Activated gamma-delta T cell (primary cell): ENCODE measurements at places on chromosomes 6 and 20.

DNA sequence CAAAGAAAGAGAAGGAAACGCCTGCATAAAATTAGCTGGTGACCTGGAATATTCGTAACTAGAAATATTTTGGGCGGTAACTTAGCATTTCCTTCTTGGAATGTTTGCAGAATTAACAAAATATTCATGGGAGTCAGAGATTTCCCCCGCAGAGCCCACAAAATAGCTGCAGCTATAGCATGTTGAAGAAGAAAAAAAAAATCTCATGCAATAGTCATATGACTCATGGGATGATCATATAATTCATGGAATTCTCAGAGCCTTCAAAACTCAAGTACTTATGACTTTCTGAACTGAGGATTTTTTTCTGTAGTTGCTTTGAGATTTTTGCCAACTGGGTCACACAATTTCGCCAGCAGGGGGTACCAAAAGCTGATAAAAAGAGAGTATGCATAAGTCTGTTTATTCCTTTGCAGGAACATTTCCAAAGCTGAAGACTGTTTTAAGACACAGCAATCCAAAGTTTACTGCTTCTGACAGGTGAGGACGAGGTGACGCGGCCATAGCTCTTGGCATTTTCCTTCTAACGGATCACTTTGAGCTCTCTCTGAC lies 586.0 kb upstream of the CHD6 start:
- DNase-seq: no peak

DNA sequence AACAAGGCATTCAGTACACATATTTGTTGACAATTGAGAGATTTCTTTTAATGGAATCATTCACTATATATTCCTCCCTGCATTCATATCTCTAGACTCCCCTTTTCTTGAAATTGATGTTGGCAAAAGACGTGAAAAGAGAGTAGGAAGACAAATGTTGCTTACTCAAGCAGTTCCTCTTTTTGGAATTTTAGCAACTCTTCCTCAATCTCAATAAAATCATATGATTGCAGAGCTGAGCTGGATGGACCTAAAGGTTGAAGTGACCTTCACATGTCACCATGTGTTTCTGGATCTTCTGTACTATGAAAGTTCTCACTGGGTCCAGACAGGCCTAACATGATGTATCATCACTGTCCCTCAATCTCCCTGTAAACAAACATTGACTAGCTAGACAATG lies 18.6 kb downstream of the ADGRF1 start:
- no peak for DNase-seq

DNA sequence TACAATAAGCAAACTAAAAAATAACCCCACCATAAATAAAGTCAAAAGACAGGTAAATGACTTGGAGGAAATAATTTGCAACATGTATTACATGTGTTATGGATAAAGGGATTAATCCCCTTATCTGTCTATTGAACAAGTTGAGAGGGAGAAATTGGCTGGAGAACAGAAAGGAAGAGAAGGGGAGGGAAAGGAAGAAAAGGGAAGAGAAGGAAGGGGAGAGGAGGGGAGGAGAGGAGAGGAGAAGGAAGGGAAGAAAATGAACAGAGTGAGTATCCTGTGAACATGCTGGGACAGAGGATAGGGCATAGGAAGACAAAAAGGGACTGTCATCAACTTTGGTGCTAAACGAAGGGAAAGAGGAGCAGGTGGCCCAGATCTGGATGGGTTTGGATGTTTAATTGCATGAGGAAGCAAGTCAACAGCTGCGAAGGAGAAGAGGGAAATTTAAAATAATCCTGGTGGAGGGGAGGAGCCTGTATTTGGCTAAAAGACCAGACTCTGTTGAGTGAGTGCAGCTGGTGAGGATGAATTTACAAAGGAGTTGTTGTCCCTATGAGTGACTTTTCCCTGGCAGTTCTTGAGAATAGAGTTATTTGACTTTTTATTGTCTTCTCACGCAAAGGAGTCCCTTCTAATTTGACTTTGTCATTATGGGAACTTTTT lies 14.2 kb upstream of the SHLD1 start:
- DNase-seq: no peak

- DNase-seq: no peak
Observed at GRCh38 chr6:12527339-12527738, 189.2 kb upstream of the PHACTR1 start.

DNA sequence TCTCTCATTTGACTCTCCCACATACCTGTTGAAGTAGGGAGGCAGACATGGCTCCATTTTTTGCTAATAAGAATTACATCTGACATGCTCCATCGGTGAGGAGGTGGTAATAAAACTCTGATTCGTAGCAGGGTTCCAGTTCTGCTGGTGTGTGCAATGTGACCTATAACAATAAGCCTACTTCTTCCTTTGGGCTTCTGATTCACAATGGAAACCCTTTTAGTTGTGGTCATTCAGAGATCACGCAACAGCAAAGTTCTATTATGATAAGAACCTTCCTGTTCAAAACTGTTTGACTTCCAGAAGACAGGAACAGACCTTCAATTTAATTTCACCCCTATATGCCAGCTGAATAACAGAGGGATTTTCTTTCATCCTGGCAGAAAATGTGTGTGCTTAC lies 31.4 kb upstream of the GSTA4 start:
- no peak for DNase-seq

DNA sequence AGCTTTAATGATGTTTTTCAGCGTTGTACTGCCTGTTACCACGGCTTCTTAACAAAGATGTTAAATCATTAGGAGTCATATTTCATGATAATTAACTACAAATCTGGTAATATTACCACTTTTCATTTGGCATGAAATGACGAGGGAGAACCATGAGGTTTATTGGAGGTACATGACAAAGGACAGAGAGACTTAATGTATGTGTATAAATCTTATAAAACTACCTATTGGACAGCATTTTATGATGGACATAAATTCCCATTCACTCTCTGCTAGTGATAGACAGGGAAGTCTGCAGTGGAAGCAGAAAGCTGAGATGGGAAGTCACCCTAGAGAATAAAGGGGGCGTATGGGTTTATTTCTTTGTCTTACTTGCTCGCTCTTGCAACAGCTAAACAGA lies 949.9 kb upstream of the FLRT3 start:
- DNase-seq: no peak

- no peak for DNase-seq
Observed at GRCh38 chr6:154579485-154579884, 69.0 kb upstream of the CNKSR3 start.

DNA sequence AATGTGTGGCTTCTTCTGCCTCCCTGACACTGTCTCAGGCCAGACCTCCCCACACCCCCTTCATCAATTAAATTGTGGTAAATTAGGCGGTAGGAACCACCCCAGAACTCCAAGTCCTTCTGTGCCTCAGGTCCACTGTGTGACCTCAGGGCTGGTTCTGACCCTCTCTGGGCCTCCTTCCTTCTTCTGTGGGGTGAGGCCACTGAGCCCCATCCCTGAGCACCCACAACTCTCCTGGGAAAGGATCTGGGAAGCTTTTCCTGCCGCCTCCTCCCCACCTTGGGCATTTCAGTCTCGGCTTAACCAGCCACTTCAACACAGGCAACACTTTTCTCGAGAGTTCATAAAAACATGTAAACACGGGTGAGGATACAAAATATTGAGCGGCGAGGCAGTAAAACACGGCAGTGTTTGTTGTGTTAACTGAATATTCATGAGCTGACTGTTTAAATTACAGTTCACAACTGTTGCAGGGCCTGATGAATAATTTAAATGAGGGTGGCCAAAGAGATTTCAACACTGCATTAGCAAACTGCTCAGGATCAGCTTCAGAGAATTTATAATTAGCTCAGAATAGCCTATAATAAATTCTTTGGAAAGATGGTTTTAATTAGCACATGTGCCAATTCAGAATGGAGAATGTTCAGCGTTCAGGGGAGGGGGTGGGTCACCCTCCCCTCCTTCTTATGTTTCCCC lies 112.1 kb downstream of the TOX2 start:
- no peak for DNase-seq

DNA sequence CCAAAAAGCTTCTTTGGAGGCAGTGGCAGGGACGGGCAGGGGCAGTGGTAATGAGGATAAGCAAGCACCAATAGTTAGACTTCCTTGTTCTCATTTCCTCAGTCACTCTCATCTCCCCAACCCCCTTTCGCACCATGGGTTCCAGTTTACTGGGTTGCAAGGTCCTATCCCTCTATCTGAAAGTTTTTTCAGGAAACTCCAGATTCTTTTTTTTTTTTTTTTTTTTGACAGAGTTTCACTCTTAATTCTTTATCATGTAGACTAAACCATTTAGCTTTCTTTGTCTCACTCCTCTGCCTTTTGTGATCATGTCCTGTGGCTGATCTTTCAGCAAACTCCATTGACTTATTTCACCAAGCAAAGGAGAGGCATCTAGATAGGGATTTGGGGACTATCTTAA lies 51.4 kb upstream of the GMDS start:
- DNase-seq: no peak

- DNase-seq: no peak
Observed at GRCh38 chr6:3961581-3962215, 112.5 kb downstream of the FAM50B start.

DNA sequence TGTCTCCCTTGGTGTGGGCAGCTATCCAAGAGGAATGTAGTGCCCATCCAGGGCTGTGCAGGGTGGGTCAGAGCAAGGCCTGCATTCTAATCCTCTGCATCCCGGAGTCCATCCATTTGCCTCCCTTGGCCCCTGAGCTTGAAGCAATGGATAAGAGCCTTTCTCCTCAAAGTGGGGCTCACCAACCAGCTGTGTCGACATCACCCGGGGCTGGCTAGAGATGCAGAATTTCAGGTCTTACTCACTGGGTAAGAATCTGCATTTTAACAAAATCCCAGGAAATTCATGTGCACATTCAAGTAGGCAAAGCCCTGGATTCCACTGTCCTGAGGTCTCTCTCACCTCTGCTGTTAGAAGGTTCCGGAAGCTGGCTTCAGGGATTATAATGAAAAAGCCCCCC lies 95.3 kb downstream of the MDGA1 start:
- DNase-seq: no peak

GRCh38 chr20:11907621-11908020 lies 10.1 kb upstream of the BTBD3 start:
- no peak for DNase-seq

DNA sequence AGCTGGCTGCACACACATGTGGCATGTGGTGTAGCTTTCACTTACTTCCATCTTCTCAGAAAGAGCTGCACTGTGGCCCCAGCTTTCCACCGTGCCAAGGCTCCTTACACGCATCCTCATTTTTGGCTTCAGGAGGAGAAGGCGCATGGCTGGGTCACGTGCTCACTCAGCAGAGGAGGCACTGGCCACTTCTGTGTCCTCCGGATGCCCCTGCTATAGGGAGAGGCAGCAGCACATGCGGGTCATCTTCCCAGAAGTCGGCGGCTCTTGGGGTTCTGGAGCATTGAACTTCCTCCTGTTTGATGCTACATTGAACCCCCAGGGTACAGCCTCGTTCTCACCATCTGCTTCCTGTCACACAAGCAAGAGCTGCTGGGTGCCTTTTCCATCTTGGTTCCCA lies 111.3 kb downstream of the FAM120B start:
- DNase-seq: no peak

- no peak for DNase-seq
Observed at GRCh38 chr6:41332842-41333736, 2.3 kb upstream of the NCR2 start.

GRCh38 chr6:152170702-152171667 lies 363.5 kb downstream of the ESR1 start:
- DNase-seq: no peak

DNA sequence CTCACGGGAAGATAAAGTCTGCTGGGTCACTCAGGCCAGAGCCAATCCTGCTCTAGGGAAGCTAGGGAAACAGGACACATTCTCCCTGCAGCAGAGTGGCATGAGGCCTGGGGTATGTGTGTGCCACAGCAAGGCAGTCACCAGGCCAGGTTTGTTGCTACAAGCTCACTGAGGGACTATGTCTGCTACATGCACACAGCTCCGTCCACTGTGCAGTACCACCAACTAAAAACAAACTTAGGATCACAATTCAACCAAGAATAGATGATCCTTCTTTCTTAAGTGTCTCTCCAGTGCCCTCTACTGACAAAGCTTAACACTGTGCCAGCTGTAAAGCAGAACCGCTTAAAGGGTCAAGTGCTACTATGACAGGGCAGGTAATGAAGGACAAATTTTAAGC lies 192.5 kb downstream of the PTPRK start:
- no peak for DNase-seq

DNA sequence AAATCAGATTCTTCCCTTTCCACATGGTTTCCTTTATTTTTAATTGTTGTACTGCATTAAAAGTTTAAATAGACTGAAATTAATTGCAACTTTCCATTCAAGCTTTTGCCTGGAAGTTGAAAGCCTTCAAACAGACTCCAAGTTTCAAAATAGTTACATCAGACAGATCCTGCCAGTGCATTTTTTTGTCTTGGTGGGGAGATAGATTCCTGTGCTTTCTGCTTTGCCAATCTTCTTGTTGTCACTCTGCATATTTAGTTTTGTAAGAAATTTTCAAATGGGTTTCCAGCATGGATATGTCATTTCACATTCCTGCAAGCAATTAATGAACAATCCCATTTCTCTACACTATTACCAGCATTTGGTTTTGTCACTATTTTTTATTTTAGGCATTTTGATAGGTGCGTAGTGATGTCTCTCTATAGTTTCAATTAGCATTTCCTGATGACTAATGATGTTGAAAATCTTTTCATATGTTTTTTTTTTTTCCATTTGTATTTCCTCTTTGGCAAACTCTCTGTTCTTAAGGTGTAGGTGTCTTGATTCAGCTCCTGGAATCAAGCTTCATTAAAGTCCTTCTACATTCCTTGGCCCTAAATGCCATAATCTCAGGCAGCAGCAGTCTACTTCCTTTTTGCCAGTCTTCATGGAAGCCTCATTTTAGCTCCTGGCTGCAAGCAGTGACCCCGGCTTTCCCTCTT lies 40.5 kb downstream of the SCP2D1 start:
- DNase-seq: no peak

DNA sequence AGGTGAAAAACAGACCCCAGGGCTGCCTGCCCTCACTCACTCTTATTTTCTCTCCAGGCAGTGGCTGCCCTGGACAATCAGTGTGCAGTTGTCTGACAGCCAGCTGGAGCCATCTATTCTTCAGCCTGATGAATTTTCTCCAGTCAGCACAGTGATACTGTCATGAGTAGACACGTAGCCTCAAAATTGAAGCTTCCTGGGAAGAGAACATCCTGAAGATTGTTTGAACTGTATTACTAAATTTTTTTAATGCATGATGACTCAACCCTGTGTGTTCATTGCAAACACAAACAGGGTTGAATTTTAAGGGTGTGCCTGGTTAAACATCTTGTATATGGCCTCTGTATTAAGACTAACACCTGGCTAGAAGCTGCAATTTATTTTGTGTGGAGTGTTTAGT lies 49.8 kb upstream of the STXBP5 start:
- DNase-seq: no peak

DNA sequence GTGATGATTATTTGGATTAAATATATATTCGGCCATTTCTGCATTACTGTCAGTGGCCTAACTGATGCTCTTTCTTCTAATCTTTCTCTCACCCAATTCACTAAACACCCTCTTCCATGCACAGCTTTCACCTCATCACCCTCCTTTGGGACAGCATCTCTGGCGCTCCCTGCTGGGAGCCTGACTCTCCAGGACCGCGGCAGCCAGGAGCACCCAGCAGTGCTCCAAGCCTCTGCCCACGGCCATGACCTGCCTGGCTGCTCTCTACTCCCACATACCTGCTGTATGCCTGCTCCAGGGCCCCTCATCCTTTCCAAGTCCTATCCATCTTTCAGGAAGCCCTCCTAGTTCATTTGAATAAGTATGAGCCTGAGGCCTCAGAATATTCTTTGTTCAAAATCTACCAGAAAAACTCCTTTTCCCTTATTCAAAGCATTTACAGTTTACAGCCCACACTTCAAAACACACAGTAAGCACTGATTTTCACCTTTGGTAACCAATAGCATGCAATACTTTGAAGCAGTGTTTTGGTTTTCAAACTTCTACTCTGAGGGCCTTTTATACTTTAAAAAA lies 15.2 kb downstream of the CTCFL start:
- no peak for DNase-seq

- peak; percentile 22 for DNase-seq
Observed at GRCh38 chr6:89117211-89118108, at the start of gene SRSF12. TSS of gene SRSF12 (minus strand) at chr6:89118071. CDS start at chr6:89117887, 184 bp downstream.
